ENCODE measurements at places on chromosomes 12 and 14. TPM values are rescaled to one million over a fixed set of nuclear protein-coding genes. Genes with fewer than 3 reads are reported as not detected.

OR6C3 gene
- total RNA-seq, result not detected

PRDM4 gene
- 31.5 TPM for total RNA-seq

ABHD4 gene
- total RNA-seq, result 16.1 TPM

DAO gene
- not detected for total RNA-seq

GARIN6 gene
- total RNA-seq, result not detected

C14orf180 gene
- total RNA-seq, result not detected

C12orf60 gene
- total RNA-seq, result 1.1 TPM

SLC38A6 gene
- 13.2 TPM for total RNA-seq

FSCB gene
- total RNA-seq, result not detected

Data from mammary microvascular endothelial cell (primary cell).